RKO (cell line): ENCODE measurements at places on chromosomes 5 and 9.

- DNase-seq = no peak
Observed at GRCh38 chr5:3218916-3219650, 376.5 kb upstream of the IRX1 start.

DNA sequence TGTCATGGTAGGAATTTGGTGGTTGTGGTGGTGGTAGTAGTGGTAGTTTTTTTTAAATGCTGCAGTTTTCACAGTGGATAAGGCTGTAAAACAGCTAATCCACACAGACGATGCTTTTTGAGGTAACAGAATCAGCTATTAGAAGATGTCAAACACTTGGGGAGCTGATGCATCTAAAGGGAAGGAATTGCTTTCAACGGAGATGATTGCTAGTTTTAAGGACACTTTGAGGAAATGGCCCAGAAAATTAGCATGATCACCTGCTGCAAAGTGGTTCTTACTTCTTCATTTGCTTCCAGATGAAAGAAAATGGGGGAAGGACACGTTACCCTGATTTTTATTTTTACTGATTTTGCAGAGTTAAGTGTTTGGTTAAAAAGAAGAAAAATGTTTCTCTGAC lies 178.2 kb upstream of the ATP10B start:
- no peak for DNase-seq

GRCh38 chr9:106883626-106884190 lies 20.7 kb downstream of the ZNF462 start:
- DNase-seq = no peak

GRCh38 chr5:34012791-34013190 lies 4.9 kb upstream of the AMACR start:
- DNase-seq = no peak

GRCh38 chr5:39580702-39581453 lies 156.1 kb upstream of the DAB2 start:
- DNase-seq = no peak

- DNase-seq = no peak
Observed at GRCh38 chr5:10330511-10331230, 22.8 kb upstream of the MARCHF6 start.

- no peak for DNase-seq
Observed at GRCh38 chr5:127098241-127098640, 24.9 kb upstream of the C5orf63 start.

DNA sequence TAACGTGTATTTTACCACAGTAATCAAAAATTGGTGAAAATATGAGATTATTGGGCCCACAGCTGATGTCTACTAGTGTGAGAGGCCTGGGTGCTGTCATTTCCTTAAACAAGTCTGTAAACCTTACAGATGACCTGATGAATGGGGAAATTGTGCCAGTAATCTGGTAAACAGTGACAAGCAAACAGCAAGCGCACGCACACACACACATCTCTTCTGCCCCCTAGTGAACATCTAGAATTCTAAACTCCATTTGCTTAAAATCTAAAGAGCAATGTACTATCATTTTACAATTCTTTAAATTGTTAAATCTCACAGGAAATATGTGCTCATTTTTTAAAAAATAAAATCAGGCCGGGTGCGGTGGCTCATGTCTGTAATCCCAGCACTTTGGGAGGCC lies 7.5 kb upstream of the RAPGEF1 start:
- peak; percentile 82 for DNase-seq

GRCh38 chr5:82330530-82331270 lies 52.5 kb upstream of the RPS23 start:
- no peak for DNase-seq

- DNase-seq = no peak
Observed at GRCh38 chr5:56732121-56732520, 83.2 kb upstream of the MAP3K1 start.

DNA sequence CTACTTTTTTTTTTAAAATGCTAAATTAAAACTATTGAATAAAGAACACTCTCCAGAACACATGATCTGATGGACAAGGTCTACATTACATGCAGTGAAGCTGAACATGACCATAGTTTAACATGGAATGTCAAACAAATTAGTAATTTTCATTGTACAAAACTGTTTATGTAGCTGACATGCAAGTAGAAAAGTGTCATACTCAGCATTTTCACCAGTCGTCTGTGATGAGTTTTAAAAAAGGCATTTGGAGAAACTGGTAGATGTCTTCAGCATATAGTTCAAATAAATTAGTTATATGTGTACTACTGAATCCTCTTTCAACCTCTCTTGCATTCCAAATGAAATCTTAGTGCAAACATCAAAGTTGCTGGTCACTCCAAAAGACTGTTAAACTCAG lies 301.9 kb downstream of the FER start:
- no peak for DNase-seq

DNA sequence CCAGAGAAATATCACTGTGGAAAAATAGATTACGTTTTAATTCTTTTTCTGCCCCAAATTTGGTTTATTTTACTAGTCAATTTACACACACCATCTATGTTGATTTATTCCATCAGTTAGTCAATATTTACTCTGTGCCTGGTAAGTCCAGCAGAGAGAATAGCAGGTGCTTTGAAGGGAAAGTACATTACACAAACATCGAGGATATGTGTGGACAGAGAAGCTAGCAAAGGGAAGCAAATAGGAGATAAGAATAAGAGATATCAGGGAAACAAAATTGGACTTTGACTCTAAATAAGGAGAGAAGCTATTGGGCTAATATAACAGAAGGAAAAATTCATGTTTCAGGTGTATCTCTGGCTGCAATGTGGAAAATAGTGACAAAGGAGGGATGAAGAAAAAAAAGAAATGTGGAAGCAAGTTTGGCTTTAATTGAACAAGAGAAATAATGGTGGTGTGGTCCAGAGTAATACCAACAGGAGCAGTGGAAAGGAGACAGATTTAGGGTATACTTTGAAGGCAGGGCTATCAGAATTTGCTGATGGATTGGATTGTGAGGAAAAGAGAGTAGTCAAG lies 587.7 kb upstream of the CDH6 start:
- no peak for DNase-seq

GRCh38 chr9:96818533-96818932 lies 35.8 kb downstream of the ZNF782 start:
- DNase-seq = no peak

- no peak for DNase-seq
Observed at GRCh38 chr5:61538722-61539501, 206.9 kb downstream of the ZSWIM6 start.

DNA sequence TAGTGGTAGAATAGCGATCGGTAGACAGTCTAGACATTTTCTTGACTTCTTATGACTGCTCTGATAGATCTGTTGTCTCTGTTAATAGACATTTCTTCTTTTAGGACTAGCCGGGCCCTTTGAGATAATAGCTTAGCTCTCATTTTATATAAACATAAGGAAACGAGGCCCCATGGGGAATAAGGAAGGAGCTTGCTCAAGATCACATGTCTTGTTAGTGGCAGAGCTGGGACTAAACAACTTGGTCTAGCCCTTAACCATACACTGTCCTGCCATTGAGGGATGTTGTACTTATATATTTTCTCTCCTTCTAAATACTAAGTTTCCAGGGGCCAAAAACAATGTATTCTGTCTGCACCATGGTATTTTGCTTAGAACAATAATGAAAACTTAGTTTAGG lies 140.0 kb downstream of the GCNT1 start:
- no peak for DNase-seq

DNA sequence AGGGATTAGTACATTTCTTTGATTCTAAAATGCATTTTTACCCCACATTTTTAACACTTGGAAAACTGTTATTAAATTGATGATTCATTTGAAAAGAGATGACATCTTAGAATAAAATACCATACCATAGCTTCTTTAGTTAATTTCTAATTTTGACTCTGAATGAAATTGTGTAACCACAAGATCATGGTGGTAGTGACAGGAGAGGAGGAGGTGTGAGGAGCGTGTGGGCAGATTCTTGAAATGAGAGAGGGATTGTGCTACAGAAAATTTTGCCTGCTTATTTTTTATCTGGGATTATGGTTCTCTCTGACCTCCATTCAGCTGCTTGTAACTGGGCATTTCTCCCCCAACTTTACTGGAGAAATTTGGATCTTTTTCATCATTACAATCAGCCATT lies 173.3 kb upstream of the CLINT1 start:
- DNase-seq = no peak

DNA sequence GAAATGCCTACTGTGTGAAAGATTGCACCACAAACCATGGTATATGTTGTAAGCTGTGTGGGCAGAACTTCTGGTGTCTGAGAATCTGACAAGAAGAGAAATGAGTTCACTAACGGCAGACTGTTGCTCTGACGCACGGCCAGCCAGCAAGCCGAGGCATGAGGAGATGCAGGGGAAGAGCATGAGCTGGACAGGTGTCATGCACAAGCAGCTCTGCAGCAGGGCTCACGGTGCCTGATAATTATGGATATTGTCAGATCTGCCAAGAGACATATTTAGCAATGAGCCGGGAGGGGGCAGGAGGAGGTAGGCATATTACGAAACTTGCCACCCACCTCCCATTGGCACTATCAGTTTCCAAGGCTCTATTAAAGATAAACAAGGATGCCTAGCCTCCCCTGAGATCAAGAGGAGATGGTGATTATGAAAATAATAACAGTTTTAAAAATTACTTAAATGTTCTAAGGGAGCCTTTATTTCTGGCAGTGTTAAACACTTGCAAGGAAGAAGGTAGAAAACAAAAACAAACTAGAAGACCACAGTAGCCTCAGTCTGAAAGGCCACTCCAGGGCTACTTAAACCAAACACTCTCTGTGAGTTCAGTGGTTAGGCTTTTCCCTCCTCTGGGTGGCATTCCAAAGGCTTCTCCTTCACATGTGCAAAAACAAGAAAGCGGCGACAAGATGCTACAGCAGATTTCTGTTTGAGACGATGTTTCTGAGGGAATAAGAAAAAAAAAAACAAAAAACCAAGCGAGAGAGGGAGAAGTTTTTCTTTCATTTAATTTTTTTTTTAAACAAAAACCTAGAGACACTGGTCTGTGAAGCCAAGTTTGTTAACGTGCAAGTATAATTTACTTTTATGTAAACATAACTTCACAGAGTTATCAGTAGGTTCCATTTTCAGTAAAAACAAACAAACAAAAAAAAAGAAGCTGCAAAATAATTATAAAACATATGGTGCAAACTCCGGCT lies 339.5 kb downstream of the BNC2 start:
- no peak for DNase-seq

DNA sequence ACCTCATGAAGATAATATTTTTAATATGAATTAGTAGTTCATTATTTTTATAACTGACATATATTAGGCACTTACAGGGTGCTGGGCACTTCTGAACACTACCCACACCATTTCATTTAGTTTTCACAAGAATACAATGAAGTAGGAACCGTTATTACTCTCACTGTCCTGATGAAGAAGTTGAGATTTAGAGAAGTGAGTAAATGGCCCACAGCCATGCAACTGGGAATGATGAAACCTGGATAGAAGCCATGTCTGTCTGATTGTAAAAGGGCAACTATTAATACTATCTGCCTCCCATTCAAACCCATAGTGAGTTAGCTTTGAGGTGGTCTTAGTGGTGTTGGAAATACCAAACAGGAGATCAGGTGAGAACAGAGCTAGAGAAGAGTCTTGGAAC lies 29.6 kb upstream of the OTULINL start:
- DNase-seq = no peak

- DNase-seq = no peak
Observed at GRCh38 chr9:8751406-8751930, 951.9 kb upstream of the DMAC1 start.

DNA sequence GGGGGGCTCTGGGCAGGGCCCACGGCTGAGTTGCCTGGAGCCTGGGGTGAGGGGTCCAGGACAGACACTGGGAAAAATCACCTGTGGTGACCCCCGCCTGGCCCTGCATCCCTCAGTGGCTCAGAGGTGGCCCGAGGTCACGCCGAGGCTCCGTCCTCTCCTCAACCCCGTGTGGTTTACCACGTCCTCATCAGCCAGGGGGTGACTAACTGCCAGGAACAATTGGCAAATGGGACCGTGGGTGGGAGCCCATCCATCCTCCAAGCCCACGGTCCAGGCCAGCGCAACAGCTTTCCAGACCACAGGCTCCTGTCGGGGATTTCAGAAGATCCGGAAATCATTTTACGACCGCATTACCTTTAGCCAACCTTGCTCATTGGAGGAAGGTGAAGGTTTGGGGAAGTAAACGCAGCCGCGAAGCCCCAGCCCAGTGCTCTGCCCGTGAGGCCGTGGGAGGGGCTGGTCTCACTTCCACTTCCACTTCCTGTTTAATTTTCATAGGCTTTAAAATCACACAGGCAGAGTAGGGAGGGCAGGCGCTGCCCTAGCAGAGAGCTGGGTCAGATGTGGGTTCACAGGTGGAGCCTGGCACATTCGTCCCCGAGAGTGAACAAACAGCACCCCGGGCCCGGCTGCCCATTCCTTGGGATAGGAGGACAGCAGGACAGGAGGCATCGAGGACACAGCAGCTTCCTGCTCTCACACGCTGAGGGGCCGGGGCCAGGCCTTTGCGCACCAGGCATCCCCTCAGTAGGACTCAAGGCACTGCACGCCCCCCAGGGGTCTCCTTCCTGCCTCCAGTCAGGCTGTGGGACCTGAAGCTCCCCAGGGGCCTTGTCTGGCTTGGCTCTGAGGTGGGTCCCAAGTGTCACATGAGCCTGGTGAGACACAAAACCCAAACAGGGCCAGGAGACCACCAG lies 19.8 kb upstream of the SLC9A3 start:
- no peak for DNase-seq

GRCh38 chr9:20562051-20562450 lies 60.2 kb downstream of the MLLT3 start:
- no peak for DNase-seq

DNA sequence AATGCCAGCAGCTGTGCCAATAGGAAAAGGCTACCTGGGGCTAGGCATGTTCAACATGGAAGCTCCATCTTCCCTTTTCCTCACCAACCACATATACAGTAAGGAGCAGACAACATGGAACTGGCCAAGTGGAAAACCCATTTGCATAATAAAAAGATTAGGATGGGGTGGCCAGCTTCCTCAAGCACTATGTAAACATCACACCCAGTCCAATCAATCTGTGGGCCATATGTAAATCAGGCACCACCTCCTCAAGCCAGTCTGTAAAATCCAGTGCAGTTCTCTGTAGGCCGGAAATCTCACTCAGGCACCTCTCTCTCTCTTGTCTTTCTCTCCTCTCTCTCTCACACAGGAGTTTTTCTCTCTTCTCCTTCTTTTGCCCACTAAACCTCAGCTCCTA lies 360.2 kb upstream of the GRIA1 start:
- no peak for DNase-seq

GRCh38 chr5:115857057-115857479 lies 15.3 kb downstream of the AP3S1 start:
- DNase-seq = no peak

DNA sequence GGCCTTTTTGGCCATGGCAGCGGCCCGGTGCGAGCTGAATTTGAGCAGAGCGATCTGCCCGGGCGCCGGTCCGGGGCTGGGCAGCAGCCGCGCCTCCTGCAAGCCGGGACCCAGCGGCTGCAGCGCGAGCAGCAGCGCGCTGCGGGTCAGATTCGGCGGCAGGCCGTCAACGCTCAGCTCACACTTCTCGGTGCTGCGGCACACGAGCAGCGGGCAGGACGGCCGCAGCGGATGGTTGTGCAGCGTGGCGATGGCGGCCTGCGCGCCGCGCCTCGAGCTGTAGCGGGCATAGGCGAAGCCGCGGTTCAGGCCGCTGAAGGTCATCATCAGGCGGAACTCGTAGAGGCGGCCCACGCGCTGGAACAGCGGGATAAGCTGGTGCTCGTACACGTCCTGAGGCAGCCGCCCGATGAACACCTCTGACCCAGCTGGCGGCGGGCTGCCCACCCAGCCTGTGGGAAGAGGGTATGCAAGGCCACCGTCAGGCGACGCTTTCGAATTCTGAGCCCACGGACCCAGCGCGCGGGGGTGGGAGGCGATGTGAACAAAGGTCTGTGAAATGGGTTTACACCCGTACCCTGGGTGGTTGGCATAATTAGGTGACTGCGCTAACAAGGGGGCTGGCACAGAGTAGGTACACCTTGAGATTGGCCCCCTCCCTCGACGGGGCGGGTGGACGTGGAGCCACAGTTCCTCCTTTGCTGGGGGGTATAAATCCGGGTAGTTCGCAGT lies 755 bp downstream of the DND1 start:
- DNase-seq = no peak
